ENCODE measurements at places on chromosomes 12 and 14. TPM values are rescaled to one million over a fixed set of nuclear protein-coding genes. Genes with fewer than 3 reads are reported as not detected.

GRCh38 chr12:49098703-49099102, 4.1 kb upstream of the DHH start:
- no peak for DNase-seq

GRCh38 chr12:93571365-93571924, 1.0 kb upstream of the SOCS2 start:
- DNase-seq: peak; percentile 94

KRT80 gene
- total RNA-seq: not detected

- DNase-seq: no peak
Measured at GRCh38 chr12:98955284-98955683, 310.2 kb downstream of the APAF1 start.

DNA sequence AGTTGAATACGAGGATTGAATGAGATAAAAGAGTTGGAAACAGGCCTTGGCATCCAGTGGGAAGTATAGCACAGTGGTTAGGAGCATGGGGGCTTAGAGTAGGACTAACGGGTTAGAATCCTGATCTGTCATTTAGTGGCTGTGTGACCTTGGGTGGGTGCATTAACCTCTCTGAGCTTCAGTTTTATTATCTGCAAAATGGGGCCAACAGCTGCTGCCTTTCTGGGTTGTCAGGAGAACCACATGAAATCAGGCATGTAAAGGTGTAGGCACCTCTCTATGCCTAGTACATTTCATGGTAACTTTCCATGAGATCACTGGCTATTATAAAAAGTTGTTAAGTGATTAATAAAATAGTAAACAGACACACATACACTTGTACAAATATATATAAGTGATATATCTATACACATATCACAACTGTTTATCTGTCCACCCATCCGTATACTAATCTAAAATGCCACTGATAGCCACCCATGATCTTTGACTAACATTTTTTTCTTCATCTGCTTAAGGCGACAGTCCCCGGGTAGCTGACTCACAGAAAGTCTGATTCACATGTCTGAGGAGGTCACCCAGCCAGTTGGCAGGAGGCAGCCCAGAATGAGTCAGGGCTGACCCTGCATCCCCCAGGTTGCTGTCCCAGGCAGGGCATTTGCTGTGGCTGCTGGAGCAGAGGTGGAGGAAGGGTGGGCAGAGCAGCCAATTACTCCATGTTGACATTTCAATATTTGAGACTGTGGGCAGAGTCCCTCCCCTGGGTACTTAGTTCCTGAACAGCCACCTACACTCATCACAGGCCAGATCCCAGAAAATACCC, 125.6 kb upstream of the NOS1 start:
- peak; percentile 83 for DNase-seq

TRHDE gene
- total RNA-seq: 14.5 TPM

- DNase-seq: no peak
Measured at GRCh38 chr12:82124711-82125380, 233.3 kb downstream of the CCDC59 start.

DLGAP5 gene
- total RNA-seq: not detected

ITGA7 gene
- total RNA-seq: 536 TPM

CCDC196 gene
- total RNA-seq: not detected

- no peak for DNase-seq
Measured at GRCh38 chr14:103483600-103483999, 39.0 kb downstream of the CKB start.

DNA sequence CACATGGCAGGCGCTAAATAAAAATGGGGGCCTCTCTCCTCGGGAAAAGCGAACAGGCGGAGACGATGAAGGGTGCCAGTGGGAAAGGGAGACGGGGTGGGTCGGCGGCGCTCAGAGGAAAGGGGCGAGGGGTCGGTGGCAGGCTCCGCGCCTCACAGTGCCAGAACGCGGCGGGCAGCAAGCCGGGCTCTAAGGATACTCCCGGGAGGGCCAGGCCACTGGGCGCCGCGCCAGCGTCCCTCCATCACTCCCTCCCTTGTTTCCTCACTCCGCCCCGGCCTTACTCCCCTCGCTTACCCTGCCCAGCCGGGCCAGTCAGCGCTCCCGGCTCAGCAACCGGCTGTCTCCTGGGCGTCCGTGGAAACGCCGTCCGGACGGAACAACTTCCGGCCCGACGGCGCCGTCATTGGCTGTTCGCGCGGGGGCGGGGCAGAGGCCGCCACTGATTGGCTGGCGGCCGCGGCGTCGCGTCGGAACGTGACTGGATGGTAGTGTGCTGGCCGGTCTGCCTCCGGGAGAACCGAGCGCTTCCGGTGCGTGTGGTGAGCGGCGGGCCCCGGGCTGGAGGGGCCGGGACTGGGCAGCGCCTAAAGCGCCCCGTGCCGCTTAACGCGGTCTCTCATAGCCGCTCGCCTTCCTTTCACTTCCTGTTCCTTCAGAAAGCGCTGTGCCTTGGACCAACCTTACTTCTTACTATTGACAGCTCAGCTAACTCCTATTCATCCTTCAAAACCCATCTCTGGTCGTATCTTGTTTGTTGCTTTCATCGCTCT, 53.0 kb downstream of the SLC25A47 start:
- DNase-seq: peak; percentile 99

- no peak for DNase-seq
Measured at GRCh38 chr12:21607701-21608100, 3.1 kb upstream of the GYS2 start.

DNA sequence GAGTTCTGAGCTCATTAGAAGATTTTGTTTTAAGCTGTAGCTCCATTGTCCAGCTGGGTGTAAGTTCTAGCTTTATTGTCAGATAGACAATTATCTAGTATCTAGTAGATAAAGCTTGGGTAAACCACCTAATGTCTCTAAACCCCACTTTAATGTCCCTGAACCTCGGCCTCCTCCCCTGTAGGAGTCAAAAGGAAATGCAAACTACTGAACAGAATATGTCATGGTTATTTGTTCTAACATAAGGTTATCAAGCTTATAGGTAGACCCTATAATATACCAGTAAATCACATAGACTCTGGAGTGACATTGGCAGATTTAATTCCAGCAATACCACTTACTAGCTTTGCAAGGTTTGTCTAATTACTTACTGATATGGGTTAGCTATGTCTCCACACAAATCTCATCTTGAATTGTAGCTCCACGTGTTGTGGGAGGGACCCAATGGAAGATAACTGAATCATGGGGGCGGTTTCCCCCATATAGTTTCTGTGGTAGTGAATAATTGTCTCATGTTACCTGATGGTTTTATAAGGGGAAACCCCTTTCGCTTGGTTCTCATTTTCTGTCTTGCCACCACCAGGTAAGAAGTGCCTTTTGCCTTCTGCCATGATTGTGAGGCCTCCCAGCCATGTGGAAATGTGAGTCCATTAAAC, 29.4 kb downstream of the BCAT1 start:
- DNase-seq: no peak

GRCh38 chr14:35387219-35387618, 17.3 kb downstream of the NFKBIA start:
- DNase-seq: no peak

- no peak for DNase-seq
Measured at GRCh38 chr14:71686677-71687076, 245.6 kb upstream of the RGS6 start.

DNA sequence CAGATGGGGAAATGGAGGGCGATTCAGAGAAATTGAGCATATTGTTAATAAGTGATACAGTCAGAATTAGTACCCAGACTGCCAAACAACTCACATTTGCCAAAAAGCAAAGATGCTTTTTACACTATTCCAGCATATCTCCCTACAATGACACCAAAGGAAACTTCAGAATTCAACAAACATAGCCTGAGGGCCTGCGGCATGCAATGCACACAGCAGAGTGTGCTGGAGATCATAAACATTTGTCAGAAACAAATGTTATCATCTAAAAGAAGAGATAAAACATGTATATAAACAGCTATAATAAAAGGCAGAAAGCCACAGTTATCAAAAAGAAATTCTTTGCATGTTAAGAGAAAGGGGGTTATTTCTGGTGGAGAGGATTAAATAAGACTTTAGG, 20.1 kb upstream of the GARIN6 start:
- DNase-seq: no peak

DNA sequence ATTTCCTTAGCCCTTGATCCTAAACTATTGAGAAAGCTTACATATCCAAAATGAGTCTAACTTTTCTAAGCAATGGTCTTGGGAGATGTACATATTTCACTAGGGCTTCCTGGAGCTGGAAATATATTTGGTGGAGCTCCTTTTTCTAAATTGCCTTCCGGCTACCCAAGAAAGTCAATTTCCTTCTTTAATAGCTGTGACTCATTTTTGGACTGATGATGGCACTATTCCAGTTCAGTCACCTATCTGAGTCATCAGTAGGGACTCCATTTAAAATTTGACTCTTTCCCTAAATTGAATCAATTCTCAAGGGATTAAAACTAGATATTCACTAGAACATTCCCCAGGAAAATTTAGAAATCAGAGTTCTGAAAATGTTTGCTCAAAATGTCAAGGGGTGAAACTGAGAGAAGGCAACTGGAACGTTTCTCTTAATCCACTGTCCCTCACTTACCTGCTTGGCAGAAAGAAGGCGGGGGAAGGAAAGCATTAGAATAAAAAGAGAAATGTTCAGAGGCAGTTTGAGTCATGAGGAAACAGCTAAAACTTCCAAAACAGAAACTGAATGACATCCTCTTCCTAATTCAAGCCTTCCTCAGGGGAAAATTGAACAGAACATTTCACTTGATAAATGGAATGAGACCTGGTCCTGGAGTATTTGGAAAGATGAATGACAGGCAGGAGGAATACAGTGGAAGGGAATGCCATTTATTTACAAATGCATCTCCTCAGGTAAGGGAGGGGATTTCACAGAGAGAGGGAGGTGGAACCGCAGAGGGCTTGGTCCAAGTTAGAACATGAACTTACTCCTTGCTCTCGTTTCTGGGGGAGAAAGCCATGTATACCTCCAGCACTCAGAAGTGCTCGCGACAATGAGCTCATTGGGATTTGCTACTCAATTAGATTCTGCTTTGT, 91.2 kb downstream of the RGS6 start:
- no peak for DNase-seq

DNA sequence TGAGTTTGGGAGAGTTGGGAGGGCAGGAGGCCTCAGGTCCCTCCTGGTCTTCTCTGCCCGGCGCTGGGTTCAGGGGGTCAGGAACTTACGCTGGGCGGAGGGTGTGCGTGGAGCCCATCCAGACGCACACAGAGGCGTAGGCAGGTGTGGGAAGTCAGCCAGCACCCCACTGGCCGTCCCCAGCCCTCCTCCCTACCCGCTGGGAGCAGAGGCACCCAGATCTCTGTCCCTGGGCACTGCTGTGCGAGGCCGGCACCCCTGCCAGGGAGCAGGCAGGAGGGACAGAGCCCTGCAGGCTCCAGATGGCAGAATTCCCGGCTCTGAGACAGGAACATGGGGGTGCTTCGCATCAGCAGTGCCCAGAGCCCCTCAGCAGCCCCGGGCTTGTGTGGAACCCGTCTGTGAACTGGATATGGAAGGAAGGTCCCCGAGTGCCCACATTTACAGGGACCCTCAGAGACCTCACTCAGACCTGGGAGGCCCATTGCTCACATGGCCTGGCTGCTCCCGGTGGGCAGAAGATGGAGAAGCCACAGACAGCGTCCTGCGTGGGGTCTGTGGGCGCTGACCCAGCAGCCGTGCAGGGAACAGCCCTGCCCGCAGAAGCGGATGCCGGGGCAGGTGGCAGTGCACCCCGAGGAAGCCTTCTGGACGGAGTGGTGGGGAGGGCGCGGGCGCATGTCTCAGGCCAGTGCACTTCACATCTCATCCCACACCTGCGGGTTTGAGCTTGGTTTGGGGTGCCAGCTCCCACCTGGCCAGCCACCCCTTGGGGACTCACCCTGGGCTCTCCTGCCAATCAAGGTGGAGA, 59.3 kb downstream of the LRCOL1 start:
- no peak for DNase-seq
